ENCODE measurements at places on chromosomes 2 and 18.

- no peak for DNase-seq
These were observed 418.6 kb downstream of the GALR1 start for GRCh38 chr18:77668219-77668618.

DNA sequence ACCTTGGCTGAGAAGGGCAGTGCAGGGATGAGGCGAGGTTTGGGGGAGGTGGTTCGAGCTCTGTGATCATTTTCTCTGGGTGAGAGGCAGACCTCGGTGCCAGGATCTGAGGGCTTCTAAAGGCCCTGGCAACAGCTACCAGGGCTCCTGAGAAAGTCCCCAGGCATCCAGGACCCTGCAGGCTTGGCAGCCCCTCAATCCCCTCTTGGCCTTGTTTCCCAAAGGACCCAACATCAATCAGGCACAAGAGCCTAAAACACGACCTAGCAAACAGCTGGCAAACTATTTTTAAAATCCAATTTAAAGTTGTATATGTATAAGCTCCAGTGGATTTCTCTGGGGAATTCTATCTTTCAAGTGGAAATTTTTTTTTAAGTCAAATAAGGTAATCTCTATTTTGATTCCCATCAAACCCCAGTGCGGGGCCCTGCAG lies 15.0 kb upstream of the MAT2A start:
- DNase-seq = no peak

DNA sequence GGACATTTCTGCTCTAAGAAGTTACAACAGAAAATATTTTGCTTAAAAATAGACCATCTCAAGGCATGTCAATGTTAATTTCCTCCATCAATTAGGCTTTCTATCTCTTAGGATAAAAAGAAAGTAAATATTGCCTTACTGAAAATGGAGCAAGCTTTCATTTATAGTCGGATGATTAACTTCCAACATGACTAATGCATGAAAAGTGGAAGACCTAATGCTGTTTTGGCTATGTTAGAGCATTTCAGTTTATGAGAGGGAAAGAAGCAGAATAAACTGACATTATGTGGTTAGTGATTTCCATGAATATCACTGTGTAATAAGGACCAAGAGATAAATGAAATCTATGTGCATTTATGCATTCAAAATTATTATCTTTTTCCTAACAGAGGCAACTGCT lies 475.2 kb upstream of the UBE2E3 start:
- no peak for DNase-seq

- no peak for DNase-seq
These were observed 178.6 kb upstream of the SALL3 start for GRCh38 chr18:78801011-78801410.

GRCh38 chr18:50560681-50561629 lies 1.1 kb downstream of the MAPK4 start:
- DNase-seq = no peak

- no peak for DNase-seq
These were observed 53.0 kb upstream of the TANK start for GRCh38 chr2:161107265-161107664.

GRCh38 chr2:240363746-240364581 lies 71.5 kb upstream of the GPC1 start:
- no peak for DNase-seq

GRCh38 chr18:79523206-79523735 lies 127.5 kb downstream of the NFATC1 start:
- no peak for DNase-seq

GRCh38 chr2:29209551-29209950 lies 94.3 kb downstream of the CLIP4 start:
- no peak for DNase-seq

DNA sequence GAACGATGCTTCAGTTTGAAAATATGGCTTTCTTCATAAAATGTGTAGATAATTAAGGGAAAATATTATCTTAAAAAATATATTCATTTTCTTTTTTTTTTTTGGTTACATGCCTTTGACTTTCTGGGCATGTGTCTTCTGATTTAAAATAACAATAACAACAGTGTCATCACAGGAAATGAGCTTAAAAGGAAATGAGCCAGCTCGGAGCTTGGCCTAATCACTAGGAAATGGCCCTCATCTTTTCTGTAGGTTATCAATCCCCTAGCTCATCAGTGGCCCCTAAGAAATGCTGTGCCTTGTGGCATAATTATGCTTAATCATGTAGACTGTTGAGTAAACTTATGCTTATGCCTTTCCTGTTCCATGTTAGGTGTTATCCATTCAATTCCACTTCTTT lies 141.8 kb upstream of the FHL2 start:
- peak; percentile 46 for DNase-seq

DNA sequence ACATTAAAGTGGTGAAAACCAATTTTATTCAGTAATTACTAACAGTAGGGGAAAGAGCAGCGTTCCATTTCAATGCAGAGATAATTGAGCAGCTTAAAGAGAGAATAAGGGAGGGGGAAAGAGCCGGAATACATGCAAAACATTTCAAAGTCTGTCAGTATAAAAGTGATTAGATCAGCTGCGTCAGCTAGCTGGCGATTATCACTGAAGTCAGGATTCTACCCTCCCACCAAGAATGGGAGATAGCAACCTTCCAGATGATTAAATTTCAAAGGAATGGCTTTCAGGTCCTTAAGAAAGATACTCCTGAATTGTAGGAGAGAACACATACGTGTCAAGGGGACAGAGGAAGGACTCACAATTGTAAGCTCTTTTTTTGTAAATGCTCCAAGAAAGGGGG lies 2.7 kb upstream of the ZC3H6 start:
- no peak for DNase-seq

- DNase-seq = no peak
These were observed 6.9 kb upstream of the KYNU start for GRCh38 chr2:142870526-142870925.

- no peak for DNase-seq
These were observed 26.2 kb downstream of the CYP27C1 start for GRCh38 chr2:127193967-127194280.

DNA sequence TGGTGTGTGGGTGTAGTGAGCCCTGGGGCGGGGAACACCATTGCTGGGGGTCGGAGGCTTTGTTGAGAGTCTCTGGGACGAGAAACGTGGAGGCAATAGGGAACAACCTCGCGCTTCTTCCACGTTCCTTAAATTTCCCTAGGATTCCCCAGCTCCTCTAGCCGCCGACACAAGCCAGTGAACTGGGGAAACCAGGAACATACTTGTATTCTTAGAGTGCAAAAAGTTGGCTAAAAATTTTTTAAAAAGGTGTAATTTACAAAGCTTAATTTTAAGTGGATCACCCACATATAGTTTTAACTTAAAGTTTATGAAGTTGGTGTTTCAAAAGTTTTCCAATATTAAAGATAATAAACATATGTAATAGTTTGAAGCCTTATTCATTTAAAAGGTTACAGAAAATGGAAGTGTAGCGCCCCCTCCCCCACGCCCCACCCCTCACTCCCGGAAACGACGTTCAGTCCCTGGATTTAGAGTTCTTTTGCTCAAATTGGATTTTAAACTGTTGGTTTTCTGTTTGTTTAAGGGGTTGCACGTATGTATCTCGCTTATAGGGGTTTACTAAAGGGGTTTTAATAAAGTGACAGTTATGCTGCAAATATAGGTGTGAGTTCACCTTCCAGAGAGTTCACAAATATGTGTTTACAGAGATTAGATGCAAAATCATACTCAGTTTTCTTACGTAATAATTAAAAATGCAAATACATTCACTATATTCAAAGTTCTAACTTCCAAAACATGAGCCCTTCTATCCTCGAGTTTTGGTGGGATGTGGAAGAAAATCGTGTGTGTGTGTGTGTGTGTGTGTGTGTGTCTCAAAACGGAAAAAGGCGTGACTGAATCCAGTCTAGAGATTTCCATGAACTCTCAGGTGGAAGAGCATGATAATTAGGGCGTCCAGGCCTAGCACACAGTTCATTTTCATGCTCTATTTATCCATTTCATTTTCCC lies 872 bp downstream of the DSG2 start:
- DNase-seq = no peak

DNA sequence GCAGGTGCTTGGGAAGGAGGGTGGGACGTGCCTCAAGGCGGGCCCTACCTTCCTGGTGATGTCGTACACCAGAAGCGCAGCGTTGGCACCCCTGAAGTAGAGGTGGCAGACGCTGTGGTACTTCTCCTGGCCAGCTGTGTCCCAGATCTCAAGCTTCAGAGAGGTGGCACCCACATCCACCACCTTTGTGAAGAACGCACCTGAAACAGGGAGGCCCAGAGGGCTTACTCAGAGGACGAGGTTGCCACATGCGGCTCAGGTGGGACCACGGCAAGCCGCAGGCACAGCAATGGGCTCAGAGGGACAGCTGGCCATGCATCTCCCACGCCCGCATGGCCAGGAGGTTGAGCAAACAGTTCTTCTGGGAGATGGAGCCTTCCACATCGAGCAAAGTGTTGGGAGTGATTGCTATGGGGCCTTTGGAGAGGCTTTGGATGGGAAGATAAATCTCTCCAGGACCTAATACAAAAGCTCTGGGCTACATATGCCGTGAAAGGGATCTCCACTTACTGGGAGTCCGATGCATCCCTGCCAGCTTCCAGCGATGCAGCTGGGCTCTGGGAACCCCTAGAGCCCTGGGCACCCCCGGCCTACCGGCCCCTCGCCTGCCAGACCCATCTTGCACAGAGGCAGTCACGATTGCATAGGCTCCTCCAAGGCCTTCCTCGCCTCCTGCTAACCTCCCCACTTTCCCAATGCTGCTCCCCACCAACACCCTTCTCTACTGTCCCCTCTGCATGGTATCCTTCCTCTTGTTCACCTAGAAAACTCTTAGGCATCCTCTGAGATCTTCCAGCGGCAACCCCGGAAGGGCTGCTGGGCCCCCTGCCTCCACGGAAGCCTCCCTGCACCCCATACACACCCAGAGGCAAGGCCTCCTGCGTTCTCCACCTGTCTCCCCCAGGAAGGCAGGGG lies 11.8 kb downstream of the PRLH start:
- DNase-seq = no peak

- no peak for DNase-seq
These were observed 867.4 kb downstream of the DSC3 start for GRCh38 chr18:30175061-30175574.

GRCh38 chr2:1546023-1546591 lies 132.8 kb downstream of the TPO start:
- DNase-seq = peak; percentile 68

DNA sequence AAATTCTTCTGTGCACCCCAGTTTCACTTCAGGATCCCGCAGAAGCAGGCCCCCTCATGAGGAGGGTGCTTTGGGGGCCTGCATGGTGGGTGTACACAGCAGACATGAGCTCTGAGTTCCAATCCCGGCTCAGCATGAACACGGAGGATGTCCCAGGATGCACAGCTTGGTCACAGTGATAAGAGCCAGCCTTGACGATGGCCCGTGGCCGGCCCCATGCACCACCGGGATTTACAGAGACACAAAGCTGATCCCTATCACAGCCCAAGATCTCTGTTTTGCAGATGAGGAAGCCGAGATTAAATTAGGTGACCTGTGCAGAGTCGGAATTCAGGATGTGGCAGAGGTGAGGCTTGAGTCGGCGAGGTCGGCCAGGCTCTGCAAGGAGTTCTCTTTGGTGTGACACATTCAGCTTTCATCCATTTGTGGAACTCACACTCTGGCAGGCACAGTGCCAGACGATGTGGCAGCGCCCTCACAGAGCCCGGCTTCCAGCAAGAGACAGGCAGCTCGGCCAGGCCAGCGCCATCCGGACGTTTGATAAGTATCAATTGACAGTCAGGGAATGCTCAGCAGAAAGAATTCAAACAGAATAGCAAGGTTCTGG lies 456.3 kb upstream of the MYT1L start:
- DNase-seq = no peak

DNA sequence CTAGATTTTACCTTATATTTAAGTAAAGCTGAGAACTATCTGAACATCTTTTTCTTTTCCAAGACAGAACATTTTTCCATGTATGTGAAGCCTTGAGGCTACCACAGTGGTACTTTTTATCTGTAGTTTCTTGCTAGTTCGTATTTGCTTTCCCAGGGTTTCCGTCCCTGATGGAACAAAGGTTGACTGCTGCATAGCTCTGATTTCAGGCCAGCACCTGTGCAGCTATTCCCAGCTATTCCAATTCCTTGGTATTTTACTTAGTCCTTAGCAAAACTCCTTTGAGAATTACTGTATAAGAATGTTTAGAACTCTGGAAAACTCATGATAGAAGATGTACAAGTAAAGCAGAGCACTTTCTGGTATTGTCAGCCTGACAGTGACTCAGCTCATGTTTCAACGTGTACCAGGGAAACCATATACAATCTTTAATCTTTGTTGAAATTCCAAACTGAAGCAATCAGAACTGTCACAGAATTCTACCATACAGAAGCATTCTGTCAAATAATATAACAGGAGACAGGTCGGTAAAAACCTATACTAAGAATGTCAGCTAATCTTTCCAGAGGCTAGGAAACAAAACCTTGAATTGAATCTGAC lies 162.2 kb downstream of the PKP4 start:
- DNase-seq = no peak

DNA sequence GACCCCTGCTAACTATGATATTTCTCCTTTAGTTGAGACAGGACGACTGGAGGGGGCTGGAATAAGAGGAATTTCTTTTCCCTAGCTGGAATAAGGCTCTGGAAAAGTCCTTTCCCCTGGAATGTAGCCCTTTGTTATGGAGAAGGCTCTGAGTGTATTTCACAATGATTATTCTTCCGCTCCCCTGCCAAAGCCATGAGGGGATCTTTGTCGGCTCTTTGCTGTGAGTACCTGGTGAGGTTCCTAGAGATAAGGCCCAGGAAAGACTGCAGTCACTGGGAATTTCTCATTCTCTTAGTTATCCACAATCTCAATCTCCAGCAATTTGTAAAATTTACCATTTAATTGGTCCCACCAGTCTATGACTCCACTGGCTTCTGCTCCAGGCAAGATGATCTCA lies 340.2 kb upstream of the HNRNPA3 start:
- DNase-seq = no peak

- no peak for DNase-seq
These were observed 81.6 kb downstream of the DDX1 start for GRCh38 chr2:15672961-15673918.

GRCh38 chr18:23992089-23992940 lies 22.2 kb upstream of the TTC39C start:
- no peak for DNase-seq

GRCh38 chr2:43088143-43089073 lies 138.0 kb downstream of the ZFP36L2 start:
- no peak for DNase-seq

DNA sequence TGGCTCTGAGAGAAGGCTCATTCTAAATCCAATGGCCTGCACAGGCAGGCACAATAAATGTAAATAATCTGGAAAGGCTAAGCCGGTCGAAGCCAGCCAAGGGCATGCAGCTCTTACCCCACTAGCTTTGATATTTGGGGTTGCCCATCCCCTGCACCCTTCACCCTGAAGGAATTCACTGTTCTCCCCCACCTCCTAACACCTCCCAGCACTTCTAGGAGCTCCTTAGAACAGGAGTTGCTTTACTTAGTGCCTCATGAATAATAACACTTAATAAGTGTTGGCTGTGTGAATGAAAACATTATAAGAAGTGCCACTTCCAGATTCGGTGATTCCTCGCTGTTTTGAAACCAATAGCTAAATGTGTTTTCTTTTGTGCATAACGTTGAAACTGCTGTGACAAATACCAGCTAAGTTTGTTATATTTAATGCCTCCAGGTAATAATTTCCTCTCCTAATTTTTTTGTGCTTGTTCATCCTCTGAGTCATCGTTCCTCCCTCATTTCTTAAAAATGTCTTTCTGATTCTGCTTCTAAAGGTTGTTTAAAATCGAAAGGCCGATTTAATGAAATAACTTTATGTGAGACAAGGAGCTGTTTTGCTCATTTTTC lies 458.8 kb downstream of the METTL4 start:
- DNase-seq = no peak

All from kidney capillary endothelial cell (primary cell).